Activated naive CD4-positive, alpha-beta T cell treated with Interleukin-2 at 50 U/mL for 16 hours (primary cell): ENCODE measurements at places on chromosomes 2 and 18.

- no peak for DNase-seq
Observed at GRCh38 chr2:235640377-235640776, 146.5 kb downstream of the AGAP1 start.

DNA sequence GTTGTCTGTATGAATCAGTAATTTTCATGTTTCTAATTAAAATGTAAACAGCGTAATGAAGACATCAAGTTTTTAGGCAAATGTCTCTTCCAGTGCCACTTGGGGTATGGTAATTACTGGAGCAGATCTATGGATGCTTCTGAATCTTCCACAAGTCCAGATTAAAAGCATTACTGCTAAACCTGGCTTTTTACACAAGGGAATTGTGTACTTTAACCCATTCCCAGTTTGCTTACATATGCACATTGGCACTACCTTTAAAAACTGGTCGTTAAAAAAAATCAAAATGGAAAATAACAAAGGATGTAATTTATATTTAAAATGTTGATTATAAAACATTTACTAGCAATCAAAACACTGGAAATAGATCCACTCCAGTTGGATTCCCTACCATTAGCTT lies 19.7 kb downstream of the FIGN start:
- DNase-seq: no peak

GRCh38 chr2:32289165-32289999 lies 11.7 kb downstream of the YIPF4 start:
- DNase-seq: no peak

- DNase-seq: peak; percentile 35
Observed at GRCh38 chr18:69897397-69898108, 50.1 kb downstream of the CD226 start.

DNA sequence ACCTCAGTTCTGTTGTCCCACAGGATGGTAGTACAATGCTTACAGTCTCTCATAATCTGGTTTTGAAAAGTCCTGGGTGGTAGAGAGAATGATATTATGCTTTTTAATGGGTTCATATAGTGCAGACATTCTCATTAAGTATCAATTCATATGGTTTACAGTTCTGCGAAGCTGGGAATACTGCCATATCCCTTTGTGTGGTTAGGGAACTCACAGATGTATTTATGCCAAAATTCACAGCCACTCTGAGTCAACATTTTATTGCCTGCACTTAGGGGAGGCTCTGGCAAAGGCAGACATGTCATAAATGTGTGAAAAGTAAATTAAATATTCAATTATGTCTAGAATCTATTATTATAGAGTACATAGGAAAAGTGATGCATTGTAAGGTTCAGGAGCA lies 808.2 kb downstream of the SUCLG1 start:
- DNase-seq: no peak

GRCh38 chr18:44541781-44542180 lies 138.9 kb upstream of the SETBP1 start:
- no peak for DNase-seq

- no peak for DNase-seq
Observed at GRCh38 chr2:9652898-9653479, 22.2 kb upstream of the YWHAQ start.

DNA sequence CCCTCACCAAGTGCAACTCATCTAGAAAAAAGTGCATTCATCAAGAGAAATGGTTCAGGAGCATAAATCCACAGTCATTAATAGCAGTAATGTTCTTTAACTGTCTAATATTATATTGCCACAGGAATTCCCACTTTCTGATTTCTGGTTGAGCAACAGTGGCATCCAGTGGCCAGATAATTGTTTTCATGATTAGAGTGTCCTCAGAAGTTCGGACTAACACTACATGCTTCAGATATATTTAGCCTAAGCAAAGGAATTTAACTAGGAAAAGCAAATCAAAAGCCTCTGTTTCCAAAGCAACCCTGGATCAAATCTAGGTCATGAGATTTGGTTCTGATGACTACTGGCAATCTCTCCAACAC lies 9.8 kb upstream of the ERBB4 start:
- no peak for DNase-seq

DNA sequence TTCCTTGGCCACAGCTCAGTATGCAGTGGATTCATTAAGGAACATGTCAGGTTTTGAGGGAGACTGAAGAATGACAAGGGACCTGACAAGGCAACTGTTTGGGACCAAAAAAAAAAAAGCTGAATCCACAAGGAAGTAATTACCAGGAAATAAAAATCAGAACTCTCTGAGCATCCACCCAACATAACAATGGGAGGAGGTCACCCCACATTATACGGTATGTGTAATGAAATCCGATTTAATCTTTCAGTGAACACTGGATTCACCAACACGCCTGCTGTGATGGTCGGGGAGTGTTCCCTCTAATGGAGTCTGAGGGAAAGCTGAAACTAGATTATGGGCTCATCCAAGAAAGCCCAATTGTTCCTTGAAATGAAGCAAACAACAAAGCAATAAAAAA lies 329.3 kb downstream of the ETAA1 start:
- DNase-seq: no peak
